Stimulated activated CD4-positive, alpha-beta T cell treated with anti-CD3 and anti-CD28 coated beads, TNF-alpha, amount 100 ng/mL, for 48 hours (primary cell): ENCODE measurements at places on chromosomes 6 and 20.

DNA sequence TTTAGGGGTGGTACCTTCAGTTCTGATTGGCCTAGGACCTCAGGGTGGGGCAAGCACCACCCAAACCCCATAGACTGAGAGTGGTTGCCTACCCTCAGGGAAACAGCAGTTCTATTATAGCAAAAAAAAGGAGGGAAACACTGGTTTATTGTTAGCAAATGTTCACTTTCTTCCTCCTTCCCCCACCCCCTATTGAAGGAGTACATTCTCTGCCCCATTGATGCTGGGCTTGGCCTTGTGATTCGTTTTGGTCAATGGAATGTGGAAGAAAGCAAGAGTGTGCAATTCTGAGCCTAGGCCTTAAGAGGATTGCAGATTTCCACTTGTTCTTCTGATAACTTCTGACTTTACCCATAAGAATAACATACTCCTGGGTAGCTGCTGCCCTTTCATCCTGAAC, 255.8 kb downstream of the NFATC2 start:
- no peak for DNase-seq

DNA sequence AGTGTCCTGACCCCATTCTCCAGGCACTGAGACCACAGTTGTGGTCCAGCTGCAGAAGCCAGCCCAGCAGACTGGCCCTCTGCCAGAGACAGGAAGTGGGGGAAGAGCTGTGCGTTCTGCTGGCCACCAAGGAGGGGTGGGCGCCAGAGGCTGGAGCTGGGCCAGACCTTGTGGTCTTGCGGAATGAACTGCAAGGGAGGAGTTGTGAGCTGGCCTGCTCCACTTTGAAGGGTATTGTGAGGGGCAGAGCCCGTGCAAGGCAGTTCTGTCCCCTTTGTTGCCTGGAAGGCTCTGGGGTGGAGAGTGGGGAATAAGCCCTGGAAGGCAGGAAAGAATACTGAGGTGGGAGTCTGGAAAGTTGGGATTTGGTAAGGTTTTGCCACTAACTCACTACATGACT, 3.6 kb upstream of the MDFI start:
- DNase-seq: no peak

DNA sequence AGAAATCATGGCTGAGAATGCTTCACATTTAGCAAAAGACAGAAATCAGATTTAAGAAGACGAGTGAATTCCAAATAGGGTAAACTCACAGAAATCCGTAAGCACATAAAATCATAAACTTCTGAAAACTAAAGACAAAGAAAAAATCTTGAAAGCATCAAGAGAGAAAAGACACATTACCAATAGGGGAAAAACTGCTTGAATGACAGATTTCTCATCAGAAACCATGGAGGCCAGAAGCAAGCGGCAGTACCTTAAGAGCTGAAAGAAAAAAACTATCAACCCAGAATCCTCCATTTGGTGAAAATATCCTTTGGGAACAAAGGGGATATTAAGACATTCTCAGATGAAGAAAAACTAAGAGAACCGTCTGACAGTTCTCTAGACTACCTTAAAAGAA, 66.6 kb upstream of the EMILIN3 start:
- no peak for DNase-seq

DNA sequence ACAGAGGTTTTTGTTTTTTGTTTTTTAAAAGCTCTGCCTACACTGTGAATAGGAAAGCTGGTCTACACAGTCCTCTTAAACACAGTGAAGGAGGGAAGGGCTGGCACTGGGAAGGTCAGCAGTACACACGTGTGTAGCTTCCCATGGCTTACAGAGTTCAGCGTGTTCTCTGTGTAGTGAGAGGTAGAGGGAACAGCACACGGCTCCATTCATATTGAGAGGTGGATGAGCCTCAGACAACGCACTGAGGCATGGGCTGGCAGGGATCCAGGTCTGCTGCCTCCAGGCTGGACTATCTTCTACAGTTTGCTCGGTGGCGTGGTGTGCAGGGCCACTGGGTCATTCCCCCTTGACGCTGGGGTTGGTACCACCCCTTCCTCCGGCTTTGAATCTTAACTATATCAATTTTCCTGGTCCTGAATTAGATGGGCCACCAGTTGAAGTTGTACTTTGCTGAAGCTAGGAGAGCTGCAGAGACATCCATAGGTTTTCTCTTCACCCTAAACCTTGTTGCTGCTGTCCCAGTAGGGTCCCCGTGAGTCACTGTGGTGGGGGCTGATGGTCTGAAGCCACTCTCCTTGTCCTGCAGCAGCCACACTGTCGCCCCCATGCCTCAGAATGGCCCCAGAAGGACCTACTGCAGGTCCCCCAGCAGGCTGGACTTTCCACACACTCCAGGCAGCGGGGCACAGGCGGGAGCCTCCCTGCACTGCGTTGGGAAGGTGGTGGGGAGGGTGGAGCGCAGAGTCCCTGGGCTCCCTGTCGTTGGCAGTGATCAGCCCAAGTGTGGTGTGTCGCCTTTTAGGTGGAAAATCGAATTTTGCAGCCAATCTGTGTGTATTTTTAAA, 2.0 kb downstream of the ARFGAP1 start:
- no peak for DNase-seq

- DNase-seq: no peak
These were observed 1.4 kb upstream of the LIN28B start for GRCh38 chr6:104955491-104955890.

DNA sequence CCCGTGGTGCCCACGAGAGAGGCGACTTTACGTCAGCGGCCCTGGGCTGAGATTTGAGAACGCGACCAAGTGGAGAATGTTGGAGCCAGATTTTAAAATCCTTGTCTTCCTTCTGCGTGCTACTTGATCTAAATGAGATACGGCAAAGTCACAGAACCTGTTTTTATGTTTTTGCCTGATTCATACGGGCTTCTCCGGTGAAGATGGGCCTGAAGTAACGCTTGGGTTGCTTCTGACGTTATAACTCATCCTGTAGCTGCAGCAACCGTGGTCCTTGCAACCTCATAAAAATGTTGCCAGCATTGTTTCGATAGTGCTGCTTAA, 462 bp upstream of the SLC35B3 start:
- no peak for DNase-seq

DNA sequence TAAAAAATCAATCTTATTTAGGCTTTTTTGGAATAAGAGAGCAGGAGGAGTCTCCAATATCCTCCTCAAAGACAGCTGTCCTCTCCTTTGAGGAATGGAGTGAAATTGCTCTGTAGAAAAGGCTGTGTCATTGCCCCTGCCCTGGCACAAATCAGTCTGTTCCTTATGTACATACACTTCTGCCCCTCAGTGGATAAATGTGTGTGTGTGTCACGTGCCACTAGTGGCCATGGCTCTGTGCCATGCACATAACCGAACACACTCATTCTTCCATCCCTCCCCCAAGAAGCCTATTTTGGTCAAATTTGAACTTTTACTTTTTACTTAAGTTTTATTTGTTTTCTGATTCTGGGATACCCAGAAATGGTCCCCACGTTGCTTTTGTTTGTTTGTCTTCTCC, 49.2 kb downstream of the ANKS1A start:
- no peak for DNase-seq

GRCh38 chr6:138504764-138505689, 5.7 kb upstream of the NHSL1 start:
- DNase-seq: no peak

DNA sequence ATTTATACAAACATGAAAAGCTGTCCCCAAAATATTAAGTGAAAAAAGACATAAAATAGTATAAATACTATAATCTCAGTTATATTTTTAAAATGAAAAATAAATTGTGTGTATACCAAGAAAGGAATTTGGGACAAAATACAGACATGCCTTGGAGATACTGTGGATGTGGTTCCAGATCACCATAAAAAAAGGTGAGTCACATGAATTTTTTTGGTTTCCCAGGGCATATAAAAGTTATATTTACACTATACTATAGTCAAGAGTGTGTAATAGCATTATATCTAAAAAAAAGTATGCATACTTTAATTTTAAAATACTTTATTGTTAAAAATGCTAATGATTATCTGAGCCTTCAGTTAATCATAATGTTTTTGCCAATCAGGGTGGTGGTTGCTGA, 17.4 kb upstream of the SDHAF4 start:
- no peak for DNase-seq

GRCh38 chr6:69489970-69490369, 306.8 kb downstream of the LMBRD1 start:
- DNase-seq: no peak

GRCh38 chr6:6858533-6858982, 249.2 kb upstream of the RREB1 start:
- no peak for DNase-seq

DNA sequence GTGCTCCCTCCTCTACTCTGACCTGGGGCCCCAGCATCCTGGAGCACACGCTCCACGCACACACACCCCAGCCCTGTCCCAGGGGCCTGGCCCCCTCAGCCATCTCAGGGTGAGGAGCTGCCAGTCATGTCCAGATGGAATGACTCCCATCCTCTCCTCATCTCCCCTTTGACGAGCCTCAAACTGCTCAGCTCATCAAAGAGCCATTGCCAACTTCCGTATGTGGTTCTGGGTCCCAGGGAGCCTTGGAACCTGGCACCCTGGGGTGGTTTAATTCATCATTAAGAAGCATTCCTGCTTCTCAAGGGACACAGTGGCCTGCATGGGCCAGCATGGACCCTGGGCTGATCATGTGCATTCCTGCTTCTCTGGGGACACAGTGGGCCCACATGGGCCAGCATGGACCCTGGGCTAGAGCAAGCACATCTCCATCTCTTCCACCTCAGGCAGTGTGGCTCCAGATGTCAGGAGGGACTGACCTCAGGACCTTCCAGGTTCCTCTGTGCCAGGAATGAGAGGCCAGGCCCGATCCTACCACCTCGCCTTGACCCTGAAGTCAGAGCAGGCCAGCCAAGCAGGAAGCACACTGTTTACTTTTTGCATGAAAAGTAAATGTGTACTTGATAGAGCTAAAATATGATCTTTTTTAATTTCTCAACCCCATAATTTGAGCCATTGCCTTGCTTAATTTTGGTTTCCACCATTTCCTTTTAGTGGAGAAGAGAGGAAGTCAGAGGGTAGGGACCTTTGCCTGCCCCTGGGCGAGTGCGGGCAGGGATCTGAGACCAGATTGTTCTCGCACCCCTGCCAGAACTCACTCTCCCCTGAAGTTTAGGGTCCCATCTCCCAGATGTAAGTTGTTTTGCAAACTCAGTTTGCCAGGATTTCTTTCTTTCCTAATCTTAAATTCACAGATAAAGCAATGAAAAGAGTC, 26.1 kb downstream of the SPATA2 start:
- no peak for DNase-seq

DNA sequence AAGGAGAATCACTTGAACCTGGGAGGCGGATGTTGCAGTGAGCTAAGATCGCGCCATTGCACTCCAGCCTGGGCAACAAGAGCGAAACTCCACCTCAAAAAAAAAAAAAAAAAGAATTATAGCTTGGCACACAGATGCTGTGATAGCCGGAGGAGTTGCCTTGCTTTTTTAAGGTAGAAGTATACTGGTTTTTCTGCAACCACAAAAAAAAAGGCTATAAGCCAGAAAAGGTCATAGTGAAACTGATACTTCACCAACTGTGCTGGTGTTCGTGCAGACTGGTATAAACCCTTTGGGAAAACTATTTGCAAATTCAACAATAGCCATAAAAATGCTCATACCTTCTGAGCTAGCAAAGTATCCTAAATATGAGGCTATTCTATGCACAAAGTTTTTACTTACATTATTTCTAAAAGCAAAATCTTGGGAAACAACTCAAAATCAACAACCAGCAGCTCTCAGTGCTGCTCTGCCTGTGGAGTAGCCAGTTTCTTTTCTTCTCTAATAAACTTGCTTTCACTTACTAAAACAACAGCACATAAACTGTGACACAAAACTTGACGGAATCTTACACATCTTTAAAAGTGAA, 44.0 kb downstream of the B4GALT5 start:
- no peak for DNase-seq

GRCh38 chr6:31963921-31964320, 4.9 kb downstream of the SKIC2 start:
- no peak for DNase-seq

GRCh38 chr20:4546786-4547185, 174.9 kb upstream of the PRND start:
- no peak for DNase-seq

GRCh38 chr20:39534846-39535245, 572.7 kb downstream of the DHX35 start:
- DNase-seq: no peak

DNA sequence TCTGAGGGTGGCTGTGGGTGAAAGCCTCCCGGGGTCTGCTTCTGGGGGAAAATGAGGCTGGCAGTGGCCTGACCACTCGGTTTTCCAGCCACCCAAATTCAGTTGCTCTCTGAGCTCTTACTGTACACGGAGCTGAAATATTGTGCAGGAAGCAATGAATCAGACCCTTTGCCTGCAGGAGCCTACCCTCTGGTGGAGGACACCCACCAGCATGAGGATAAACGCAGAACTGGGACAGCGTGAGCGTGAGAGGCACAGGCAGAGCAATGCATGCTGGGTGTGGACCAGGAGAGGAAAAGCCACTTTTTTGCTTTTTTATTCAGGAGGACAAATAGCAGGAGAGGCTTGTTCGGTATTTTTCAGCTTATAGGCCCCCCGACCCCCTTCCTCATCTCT, 298.0 kb downstream of the QKI start:
- no peak for DNase-seq

GRCh38 chr6:33840048-33840926, 36.5 kb upstream of the MLN start:
- DNase-seq: peak; percentile 26

DNA sequence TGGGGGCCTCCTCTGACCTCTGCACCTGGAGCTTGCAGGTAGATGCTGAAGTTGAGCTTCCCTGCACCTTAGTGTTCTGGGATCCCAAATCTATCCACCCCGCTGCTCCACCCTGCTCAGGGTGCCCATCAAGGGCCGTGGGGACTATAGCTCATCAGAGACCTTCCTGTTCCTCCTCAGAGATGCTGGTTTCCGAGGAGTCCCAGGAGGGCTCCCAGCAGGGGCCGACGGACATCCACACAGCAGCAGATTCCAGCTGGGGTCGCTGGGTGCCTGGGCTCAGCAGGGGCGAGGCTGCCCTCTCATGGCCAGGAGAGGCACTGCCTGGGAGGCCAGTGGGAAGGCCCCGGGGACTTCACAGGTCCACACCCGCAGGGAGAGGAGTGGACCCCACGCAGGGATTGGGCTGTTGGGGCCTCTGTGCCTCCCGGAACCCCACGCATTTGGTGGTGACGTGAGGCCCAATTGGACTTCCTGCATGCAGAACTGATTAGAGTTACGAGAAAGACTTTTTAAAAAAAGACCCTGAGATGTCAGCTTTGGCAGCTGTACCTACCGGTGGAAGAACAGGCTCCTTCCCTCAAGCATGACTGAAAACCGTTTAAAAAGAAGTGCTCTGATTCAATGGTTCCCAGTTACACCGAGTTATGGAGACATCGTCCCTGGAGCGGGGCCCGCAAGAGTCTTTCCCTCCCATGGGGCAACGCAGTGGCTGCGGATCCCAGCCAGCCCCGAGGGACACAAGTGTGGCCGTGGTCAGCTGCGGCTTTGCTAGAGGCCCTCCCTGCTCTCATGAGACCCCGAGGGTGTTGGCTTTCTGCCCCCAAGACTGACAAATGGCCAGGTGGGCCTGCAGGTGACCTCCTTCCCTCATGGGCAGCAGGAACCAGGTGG, 25.3 kb upstream of the SLCO4A1 start:
- DNase-seq: peak; percentile 73

- DNase-seq: no peak
These were observed 118.5 kb downstream of the GFRAL start for GRCh38 chr6:55445648-55446204.

GRCh38 chr20:13059398-13060136, 50.8 kb downstream of the SPTLC3 start:
- DNase-seq: no peak

GRCh38 chr6:137001977-137002302, 42.8 kb downstream of the IL20RA start:
- no peak for DNase-seq

GRCh38 chr6:33248643-33248931, 23.1 kb downstream of the VPS52 start:
- DNase-seq: no peak
